ENCODE measurements at places on chromosomes 2 and 18.

GRCh38 chr2:216047397-216047796 is 34.0 kb upstream of the MREG start:
- DNase-seq, result no peak

- DNase-seq, result no peak
These were observed 83.7 kb upstream of the RBM44 start for GRCh38 chr2:237714690-237715458.

GRCh38 chr2:219612577-219613286 is 14.7 kb upstream of the SLC4A3 start:
- DNase-seq, result no peak

DNA sequence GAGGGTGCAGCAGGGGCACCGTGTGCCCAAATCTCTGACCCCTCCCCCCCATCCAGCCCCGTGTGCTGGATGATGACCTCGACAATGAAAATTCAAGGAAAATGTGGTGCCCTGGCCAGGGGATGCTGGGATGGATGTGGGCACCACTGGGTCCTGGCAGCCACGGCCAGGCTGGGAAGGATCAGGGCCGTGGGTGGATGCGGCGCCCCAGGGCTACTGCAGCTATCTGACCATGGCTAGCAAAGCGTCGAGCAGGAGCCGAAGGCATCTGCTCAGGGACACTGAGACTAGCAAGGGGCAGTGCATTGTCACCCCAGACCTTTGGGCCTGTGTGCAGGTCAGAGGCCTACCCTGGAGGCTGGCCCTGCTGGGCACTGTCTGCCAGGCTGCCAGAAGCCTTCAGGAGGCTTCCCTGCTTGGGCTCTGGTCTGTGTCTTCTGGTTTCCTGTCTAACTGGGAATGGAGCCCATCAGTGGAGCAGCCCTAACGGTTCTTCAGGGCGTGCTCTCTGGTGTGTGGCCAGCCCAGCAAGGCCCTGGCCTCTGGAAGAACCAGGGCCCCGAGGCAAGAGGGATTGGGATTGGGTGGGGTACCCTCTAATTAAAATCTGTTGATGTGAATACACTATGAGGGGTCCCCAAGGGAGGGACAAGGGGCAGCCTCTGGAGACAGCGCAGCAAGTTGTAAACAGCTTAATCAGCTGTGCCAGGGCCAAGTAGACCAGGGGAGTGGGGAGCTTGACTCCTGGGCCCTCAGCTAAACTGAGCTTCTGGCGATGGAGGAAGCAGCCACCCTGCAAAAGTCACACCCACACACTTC is 98.0 kb downstream of the STPG4 start:
- no peak for DNase-seq

DNA sequence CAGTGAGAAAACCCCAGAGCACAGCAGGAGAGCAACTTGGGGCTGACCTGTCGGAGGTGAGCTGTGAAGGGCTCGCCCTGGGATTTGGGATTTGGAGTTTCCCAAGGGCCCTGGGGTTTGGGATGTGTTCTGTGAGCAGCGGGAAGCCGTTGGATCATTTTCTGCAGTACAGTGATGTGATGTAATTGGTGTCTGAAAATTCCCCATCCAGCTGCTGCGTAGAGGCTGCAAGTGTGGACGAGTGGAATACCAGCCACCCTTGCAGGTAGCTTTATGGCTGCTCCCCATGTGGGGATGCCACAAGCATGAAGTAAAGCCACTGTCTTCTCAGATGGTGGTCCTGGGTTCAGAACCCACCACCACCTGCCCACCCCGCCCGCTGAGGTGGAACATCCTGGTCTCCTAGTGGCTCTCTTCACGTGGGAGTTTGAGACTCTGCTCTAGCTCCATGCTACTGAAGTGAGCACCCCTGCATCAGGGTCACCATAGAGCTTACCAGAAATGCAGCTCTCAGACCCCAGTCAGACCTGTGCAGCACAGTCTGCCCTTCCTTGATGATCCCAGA is 15.0 kb downstream of the IMPA2 start:
- DNase-seq, result no peak

DNA sequence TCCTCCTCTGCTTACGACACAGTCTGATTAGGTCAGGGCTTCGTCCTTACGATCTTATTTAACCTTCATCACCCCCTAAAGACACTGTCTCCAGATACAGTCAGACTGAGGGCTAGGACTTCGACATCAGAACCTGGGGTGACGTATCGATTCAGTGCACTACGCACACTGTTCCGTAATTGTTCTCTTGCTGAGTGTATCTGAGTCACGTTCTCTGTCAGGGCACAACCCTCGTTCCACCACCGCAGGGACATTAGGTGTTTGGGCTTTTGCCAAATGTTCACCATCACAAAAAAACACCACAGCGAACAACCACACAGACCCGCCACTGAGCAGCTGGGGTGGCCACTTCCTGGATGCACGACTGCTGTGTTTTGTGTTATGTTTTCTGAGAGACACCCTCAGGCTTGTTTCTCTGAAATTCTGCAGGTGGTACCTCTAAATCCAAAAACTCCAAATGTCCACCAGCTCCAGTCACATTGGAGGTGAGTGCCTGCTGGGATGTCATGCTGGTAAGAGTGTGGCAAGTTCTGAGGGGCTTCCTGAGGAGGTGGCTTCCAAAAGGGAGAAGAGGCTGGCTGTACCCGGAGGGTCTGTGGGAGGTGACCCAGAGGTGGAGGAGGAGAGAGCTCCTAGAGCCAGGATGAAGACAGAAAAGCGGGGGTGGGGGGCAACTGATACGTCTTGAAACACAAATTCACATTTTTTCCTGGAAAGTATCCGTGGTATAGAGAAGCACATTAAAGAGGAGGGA is 66.6 kb downstream of the ADNP2 start:
- peak; percentile 7 for DNase-seq

DNA sequence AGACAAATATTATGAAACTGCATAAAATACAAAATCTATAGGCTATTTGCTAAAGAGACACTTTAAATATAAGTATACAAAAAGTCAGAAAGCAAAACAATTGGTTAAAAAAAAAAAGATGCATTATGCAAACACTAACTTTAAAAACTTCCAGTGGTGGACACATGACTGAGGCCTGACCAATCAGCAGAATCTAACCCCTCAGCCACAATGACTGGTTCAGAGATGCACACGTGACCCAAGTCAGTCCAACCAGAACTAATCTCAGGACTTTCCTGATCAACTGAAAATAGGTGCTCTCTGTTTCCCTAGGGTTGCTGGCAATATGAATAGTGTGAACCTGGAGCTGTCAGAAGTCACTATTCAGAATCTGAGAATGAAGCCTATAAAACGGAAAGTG is 22.7 kb downstream of the DNER start:
- no peak for DNase-seq

- no peak for DNase-seq
These were observed 18.0 kb upstream of the TP53I3 start for GRCh38 chr2:24102677-24103076.

GRCh38 chr2:57614988-57615387 is 431.6 kb upstream of the VRK2 start:
- no peak for DNase-seq

GRCh38 chr2:214376618-214377285 is 34.1 kb upstream of the VWC2L start:
- DNase-seq, result no peak

- no peak for DNase-seq
These were observed 99.9 kb downstream of the TRIB2 start for GRCh38 chr2:12816379-12817306.

DNA sequence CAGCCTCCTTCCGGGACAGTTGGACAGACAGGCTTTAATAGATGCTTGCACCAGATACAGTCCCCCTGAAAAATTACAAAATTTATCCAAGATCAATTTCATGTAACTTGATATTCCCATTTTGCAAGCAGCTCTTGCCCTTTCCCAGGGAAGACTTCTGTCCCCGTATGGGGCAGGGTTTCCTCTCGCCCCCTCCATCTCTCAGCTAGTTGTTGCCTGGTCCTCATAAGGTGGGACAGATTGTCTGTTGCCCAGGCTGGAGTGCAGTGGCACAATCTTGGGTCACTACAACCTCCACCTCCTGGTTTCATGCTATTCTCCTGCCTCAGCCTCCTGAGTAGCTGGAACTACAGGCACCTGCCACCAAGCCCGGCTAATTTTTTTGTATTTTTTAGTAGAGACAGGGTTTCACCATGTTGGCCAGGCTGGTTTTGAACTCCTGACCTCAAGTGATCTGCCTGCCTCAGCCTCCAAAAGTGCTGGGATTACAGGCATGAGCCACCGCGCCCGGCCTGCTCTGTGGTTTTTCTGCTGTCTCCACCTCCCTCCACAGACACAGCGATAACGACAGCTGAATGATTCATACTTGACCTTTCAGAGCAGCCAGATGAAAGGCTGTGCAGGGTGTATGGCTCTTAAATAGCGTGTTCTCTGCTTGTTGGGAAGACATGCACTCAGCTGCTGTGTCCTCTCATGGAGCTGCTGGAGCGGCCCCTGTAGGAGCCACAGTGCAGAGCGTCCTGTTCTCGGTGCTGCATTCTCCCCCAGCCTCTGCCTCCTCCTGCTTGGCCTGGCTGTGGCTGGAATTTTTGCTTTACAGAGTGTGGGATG is 61.4 kb downstream of the TTC39C start:
- DNase-seq, result no peak

DNA sequence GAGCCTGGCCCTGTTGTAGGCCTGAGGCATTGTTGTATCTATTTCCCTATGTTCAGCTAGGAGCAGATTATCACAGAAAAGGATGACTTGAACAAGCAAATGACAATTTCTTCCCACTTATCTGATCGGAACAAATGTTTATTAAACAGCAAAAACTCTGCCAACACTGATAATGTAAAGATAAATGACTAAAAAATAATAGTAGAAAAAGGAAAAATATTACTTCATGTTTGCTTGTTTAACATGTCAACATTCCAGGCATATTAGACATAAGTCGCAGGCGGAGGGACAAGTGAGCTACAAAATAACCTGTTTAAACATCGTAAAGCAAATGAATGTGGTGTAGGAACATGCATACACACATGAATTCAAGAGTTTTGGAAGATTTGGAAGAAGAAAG is 257.9 kb downstream of the TMX3 start:
- no peak for DNase-seq

DNA sequence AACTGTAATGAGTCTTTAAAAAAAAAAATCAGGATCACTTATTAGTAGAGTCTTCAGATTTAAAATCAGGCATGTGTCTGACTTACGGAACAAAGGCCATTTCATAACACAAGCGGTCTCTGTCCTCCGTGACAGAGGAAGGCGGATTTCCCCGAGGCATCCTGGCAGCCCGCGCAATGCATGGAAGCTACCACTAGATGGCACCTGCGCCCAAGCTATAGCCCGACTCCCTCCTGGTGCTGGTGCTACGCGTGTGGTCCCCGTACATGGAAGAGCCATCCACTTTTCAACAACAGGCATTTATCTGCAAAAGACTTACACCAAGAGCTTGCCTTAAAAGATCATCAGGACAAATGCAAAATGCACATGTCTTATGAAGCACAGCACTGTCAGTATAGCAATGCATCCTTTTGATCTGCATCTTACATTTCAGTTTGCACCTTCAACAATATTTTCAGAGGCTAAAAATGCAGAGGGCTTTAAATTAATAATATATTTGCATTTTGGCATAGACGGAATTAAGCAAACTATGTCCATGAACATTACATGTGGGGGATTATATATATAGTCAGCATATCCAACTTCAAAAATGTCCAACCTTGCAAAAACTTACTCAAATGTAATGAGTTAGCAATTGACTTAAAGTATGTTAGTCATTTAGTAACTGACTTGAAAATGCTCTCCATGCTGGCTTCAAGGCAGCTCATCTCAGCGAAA is 96.0 kb downstream of the ZNF516 start:
- DNase-seq, result no peak

GRCh38 chr18:63216516-63217311 is 102.9 kb downstream of the BCL2 start:
- DNase-seq, result no peak

GRCh38 chr18:79251021-79251420 is 144.7 kb upstream of the NFATC1 start:
- DNase-seq, result no peak

- DNase-seq, result no peak
These were observed 250.8 kb upstream of the ACVR2A start for GRCh38 chr2:147594038-147594437.

- DNase-seq, result no peak
These were observed 422.9 kb downstream of the ARHGAP15 start for GRCh38 chr2:143551971-143552650.

GRCh38 chr2:86631846-86632485 is 8.3 kb upstream of the RNF103 start:
- no peak for DNase-seq

- DNase-seq, result no peak
These were observed 18.7 kb downstream of the PLEK start for GRCh38 chr2:68383778-68384177.
